ENCODE measurements at places on chromosomes 7 and 10.

- no peak for DNase-seq
Measured at GRCh38 chr7:136058546-136058945, 81.4 kb upstream of the MTPN start.

- DNase-seq, result no peak
Measured at GRCh38 chr10:12825260-12825849, 176.2 kb downstream of the CCDC3 start.

- DNase-seq, result no peak
Measured at GRCh38 chr7:140051820-140052219, 10.9 kb downstream of the PARP12 start.

DNA sequence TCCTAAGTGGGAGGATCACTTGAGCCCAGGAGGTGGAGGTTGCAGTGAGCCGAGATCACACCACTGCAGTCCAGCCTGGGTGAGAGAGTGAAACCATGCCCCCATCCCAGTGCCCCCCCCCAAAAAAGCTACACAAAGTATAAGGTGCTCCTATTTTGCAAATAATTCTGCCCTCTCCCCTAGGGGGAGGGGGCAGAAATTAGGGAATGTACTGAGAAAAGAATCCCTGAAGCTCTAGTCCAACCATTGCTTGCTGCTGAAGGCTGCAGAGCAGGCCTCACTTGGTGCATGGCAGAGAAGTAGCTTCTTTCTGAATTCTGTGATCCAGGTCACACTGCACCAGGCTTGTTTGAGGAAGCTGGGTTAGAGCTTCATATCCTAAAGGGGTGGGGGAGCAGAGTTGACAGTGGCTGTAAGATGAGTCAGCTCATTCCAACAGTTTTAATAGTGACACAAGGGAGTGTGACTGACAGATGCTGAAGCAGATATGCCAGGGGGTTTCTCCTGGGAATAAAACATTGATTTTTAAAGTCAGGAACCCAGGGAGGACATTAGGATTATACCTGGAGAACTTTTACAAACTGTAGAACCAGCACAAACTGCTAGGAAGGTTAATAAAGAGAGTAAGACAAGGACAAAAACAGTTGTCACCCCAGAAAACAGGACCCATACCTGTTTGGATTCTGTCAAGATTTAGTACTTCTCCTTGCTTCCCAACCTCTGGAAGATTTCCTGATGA lies 32.8 kb upstream of the STRIP2 start:
- no peak for DNase-seq

- DNase-seq, result no peak
Measured at GRCh38 chr10:53664282-53665019, 891.9 kb upstream of the MBL2 start.

DNA sequence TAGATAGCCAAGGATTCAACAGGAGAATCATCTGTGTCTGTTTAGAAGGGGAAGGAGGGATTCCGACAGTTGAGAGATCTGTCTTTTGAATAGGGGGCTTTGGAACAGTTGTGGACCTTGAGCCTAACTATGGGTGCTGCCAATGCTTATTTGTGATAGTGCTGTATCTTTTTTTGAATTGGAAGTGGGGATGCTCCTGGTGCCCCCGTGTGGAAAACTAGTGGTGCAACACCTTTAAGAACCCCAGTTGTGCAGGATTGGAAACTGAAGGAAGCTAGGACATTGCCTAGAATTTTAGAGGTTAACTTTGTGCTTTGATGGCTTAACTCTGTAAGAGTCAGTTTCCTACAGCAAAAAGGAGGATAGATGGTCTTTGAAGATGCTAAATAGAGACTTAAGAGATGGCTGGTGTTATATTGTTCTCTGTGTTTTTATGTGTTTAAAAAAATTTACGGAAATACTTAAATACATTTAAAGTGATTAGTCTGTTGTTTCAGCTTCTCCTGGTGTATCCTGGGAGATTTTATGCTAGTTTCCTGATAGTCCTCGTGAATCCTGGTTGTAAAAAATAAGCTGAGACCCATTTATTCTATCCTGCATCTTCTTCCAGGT lies 69.3 kb downstream of the AP3M1 start:
- DNase-seq, result peak; percentile 35

DNA sequence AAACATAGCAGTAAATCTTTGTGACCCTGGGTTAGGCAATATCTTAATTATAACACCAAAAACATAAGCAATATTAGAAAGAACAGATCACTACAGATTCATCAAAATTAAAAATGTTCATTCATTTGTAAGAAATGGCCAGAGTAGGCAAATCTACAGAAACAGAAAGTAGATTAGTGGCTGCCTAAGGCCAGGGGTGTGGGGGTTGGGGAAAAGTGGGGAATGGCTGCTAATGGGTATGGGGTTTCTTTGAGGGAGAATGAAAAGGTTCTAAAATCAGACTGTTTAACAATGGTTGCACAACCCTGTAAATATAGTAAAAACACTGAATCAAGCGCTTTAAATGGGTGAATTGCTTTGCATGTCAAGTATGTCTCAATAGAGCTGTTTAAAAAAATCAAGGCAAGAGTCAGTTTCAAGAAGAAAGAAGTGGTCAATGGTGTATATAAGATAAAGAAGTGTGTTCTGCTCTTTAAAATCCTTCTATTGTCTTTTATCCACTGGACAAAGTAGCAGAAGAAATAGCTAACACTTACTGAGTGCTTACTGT lies 42.6 kb downstream of the CDK6 start:
- DNase-seq, result no peak

- no peak for DNase-seq
Measured at GRCh38 chr10:114031073-114031972, 12.3 kb upstream of the ADRB1 start.

DNA sequence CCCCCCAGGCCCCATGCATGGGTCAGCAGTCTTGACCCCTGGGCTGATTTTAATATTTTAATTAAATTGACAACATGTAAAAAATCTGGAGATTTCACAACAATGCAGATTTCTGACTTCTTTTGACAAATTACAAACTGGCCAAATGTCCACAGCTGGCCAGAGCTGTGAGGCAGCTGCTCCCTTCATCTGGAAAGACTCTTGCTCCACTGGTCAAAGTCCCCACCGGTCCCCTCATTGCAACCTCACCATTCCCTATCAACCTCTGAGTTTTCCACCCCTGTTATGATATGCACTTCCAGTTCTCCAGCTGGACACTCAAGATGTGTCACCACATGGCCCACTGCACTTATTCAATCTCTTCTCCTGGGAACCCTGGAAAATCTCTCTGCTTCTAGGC lies 266.2 kb downstream of the KCNMA1 start:
- no peak for DNase-seq

- no peak for DNase-seq
Measured at GRCh38 chr7:68691261-68692216, 906.7 kb upstream of the AUTS2 start.

- no peak for DNase-seq
Measured at GRCh38 chr7:85554236-85555178, 367.7 kb upstream of the SEMA3D start.
